ENCODE measurements at places on chromosomes 16 and 17.

DNA sequence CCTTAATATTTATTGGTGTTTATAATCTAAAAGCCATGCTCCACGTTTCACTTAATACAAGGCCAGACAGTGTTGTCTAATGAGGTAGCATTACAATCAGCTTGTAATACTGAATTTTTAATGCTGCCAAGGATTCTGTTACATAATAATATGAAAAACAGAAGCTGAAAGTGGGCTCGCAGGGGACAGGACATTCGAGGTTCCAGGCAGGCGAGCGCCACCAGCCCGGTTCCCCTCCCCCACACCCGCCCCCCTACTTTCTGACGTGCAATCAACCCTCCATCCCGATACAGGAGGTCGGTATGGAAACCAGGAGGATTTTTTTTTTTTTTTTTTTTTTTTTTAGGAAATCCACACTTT is 6.2 kb upstream of the ZFHX3 start:
- DNase-seq, result no peak

DNA sequence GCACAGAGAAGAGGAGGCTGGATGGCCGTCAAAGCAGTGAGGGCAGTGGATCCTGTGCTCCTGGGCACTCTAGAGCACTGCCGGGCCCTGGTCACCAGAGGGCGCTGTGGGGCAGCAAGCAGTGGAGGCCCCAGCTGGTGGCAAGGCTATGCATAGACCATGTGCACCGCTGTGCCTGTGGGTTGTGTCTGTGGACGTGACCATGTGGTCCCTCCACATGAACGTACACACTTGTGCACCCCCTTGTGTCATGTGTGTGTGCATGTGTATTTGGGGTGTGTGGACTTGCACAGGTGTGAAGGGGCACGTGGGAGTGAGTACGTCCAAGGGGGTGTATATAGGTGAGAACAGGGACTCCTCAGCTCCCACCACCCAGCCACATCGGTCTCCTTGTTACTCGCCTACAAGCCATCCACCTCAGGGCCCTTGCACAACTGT is 4.4 kb upstream of the MAP2K3 start:
- DNase-seq, result peak; percentile 96

- no peak for DNase-seq
Measured at GRCh38 chr17:7215652-7216180, 3.9 kb downstream of the DLG4 start.

DNA sequence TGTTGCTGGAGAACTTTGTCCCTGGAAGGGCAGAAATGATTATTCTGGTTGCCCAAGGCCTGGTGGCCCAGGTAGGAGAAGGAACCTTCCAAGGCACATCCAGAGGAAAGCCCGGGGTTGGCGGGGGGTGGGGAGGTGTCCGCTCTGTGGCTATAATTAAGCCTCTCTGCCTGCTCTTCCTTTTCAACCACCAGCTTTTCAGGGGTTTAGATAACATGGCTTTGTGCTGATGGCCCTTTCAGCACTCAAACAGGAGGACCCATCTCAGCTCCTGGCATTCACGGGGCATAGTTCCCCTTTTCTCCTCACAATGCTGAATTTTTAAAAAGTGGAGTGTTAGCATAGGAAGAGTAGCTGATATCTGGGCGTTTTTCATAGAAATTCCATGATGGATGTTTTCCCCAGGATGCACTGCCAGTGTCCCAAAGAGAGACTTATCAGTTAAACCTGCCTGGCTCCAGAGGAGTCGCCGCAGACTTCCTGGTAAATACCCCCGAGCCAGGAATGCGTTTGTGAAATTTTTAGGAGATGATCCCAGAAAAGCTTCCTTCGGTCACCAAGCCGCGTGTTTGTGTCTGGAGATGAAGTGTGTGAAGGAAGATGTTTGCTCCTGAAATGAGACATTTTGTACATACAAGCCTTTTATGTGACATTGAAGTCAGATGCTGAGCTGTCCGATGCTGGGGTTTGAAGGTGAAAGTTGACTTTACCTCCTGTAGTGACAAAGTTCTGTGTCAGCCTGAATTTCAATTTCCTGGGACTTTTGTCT is 188.5 kb downstream of the MSI2 start:
- DNase-seq, result no peak

DNA sequence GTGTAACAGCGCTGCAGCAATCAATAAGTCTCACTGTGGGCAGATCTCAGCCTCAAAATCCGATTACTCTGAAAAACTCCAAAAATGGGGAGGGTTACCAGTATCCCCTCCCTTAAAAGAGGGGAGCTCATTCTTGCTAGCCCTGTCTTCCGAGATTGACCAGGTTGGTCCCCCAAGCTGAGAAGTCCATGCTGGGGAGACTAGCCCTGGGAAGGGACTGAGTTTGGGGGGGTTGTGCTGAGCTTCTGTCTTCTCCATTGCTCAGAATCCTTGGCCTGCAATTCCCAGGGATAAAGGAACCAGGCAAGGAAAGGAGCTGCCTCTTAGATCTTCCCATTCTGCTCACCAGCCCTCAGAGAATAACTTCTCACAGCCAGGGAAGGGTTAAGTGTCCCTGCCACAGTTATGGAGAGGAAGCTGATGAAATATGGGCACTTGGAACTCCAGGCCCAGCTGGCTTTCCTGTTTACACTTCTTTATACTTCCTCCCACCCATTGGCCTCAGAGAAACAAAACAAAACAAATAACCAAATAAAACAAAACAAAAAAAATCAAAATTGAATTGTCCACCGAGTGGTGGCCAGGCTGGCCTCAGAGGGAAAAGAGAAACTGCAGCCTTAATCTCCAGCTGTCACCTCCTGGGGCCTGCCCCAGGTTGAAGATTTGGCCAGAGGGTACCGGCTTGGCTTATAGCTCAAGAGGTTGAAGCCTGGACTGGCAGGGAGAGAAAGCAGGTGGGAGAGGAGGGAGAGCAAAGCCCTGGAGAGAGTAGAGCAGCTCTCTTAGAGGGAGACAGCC is 2.6 kb downstream of the HOXB3 start:
- DNase-seq, result no peak

DNA sequence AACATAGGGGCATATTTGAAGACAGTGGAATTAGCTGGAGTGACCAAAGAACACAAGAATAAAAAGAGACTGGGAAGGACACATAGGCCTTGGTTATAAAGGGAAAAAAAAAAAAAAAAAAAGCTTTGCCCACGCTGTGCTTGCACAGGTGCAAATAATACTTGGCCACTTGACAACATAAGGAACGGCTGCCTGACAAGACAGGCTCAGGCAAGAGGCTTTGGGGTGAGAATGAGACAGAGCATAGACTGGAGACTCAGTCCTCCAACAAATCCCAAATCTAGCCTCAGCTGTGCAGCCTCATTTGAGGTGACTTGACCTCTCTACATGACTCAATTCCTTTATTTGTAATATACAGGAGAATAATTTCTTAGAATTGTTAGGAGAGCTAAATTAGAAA is 332.8 kb upstream of the DYNLRB2 start:
- DNase-seq, result no peak
